ENCODE measurements at places on chromosomes 4 and X.

DNA sequence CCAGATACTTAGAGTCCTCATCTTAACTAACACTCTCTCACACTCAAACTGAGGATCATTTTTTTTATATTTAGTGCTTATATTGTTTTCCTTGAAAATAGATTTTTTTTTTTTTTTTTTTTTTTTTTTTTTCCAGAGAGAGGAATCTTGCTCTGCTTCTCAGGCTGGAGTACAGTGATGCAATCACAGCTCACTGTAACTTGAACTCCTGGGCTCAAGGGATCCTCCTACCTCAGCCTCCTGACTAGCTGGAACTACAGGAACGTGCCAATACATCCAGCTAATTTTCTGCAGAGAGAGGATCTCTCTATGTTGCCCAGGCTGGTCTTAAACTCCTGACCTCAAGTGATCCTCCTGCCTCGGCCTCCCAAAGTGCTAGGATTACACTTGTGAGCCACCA, 650.3 kb upstream of the ATOH1 start:
- no peak for DNase-seq

DNA sequence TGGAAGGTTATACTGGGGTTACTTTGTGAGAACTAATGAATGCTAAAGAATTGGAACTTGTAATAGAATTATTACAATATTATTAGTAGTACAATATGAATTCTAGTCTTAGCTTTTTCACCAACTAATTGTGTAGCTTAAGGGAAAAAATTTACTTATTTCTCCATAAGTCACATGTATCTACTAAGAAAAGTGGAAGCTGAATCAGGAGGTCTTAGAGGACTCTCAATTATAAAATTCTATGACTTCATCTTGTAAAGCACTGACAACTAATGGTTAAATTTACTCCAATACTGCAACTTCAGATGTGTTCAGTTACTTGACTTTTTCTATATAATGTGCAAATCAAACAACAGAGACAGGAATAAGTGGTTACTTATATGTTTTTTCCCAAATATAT, 899 bp upstream of the TMPRSS11D start:
- no peak for DNase-seq

DNA sequence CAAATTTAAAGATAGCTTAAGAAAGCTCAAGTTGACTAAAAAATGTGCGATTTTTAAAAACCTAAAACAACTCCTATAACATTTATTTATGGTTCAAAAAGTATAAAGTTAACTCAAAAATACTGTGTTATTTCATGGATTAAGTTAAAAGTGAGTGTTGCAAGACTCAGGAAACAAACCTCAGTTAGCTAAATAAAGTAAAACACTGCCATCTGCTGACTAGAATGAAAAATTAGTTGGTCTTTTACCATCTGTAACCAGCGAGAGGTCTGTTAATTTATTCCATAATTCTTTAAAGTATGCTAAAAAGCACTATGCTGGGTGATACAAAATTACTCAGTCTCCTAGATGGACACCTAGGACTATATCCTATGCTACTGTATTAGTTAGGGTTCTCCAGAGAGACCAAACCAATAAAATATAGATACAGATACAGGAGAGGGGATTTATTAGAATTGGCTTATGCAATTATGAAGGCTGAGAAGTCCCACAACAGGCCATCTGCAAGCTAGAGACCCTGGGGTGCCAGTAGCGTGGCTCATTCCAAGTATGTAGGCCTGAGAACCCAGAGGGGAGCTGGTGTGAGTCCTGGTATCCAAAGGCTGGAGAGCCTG, 4.9 kb upstream of the WDFY3 start:
- peak; percentile 67 for DNase-seq

DNA sequence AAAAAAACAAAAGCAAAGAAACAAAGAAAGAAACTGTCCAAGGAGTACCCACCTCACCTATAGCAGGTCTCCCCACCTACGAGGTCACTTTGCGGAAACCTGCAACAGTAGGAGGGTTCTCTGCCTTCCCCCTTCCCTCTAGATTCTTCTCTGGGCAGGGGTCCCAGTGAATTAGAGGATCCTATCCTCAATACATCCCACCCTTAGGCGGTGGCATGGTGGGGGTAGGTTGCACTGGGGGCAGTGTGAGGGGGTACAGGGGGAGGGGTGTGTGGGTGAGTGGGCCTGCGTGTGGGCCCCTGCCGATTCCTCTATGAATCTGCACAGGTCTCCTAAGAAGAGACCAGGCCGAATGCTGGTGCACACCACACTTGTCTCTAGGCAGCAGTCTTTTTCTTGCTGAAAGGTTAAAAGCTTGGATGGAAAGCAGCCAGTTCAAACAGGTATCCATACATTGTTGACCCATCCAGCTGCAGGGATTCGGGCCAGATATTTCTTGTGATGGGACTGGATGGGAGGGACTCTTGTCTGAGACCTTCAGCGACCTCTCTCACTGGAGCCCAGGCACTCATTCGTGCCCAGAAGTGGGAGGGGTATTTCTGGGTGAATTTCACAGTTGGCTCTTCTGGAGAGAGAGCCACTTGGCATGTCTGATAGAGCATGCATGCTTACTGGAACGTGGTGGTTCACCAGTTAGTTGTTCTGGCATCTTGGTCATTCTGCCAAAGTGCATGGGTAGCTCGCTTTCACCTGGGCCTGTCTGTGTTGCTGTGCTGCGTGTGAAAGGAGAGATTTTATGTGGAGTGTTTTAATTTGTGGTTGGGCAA, 65.6 kb downstream of the NBDY start:
- no peak for DNase-seq

DNA sequence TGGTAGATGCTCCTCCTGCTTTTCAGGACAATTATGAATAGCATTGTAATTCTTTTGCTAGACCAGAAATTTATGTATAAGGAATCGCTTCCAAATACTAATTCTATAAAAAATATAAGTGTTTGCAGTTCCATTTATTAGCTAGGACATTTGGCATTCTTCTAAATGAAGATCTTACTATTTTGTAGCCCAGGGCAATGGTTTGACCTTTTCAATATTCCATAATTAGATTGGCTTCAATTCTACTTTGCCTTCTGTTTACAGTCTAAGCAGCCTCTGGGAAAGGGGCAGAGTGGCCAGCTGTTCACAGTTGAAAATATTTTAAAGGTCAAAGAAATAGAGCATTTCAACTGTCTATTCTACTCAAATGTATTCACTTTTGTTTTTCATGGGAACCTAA, 912.1 kb upstream of the GRIA3 start:
- no peak for DNase-seq

- DNase-seq, result no peak
Observed at GRCh38 chr4:2968381-2968780, 5.0 kb downstream of the GRK4 start.
